ENCODE measurements at places on chromosomes 2 and 18.
A peak's percentile ranks its signal among the peaks of the same experiment; 100 is the strongest.

DNA sequence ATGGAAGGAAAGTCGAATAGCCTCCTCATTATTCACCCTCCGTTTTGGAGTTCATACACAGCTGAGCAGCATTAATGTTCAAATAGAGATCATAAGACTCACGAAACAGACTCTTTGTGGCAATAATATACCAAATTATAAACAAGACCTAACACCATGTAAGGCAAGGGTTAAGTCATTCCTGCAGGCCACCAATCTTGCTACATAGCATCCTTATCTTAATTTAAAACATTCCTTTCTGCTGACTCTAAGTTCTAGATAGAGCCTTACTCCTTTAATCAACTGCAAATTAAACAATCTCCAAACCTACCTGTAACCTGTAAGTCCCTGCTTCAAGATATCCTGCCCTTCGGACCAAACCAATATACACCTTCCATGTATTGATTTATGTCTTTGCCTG lies 178.0 kb downstream of the PDE11A start:
- DNase-seq = no peak

DNA sequence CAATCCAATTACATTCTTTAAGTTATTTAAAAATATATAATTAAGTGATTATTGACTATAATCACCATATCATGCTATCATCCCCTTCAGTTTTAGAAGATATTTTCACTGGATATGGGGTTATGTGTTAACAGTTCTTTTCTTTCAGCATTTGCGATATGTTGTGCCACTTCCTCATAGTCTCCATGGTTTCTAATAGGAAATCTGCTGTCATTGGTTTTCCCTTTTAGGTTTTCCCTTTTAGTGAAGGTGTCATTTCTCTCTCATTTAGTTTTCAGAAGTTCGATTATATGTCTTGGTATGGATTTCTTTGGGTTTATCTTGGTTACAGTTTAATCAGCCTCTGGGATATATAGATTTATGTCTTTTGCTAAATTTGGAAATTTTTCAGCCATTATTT lies 34.8 kb upstream of the EPG5 start:
- DNase-seq = no peak

- DNase-seq = no peak
Measured at GRCh38 chr2:54957321-54957999, 92.8 kb downstream of the RTN4 start.

DNA sequence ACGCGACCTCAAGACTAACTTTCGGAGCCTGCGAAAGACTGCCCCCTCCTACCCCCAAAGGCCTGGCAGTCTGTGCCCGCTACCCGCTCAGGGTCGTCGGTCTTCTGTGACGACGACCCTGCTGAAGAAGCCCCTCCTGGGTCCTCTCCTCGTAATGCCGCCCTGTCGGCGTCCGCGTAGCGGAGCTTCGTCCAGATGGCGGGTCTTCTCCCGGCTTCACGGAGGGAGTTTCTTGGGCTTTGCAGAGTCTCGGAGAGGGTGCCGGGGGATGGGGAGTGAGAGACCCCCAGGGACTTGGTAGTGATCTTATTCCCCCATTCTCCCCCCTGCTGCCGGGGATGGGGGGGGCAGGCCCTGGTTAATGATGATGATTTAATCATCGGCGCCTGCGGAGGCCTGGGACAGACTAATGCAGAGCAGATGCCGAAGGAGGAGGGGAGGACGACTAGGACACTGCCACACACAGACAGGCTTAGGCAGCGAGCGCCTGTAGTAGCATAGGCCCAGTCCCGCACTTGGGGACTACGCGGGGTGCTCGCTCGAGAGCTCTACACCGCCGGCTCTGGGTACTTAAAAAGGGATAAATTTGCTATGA lies 528 bp upstream of the PCGF1 start:
- no peak for DNase-seq

DNA sequence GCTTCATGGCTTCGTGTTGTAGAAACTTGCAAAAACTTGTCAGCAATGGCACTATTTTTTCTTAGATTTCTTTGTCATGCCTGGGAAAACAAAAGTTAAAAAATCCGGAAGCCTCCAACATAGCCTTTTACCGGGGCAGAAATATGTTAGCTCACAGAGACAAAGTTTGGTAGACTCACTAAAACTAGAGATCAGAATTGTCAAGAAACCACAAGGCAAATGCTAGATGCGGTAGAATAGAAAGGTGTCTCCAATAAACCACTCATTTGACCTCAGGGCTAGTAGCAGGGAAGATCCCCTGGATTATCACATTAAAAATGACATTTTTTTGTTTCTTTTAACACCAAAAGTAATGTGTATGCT lies 405 bp downstream of the CASP10 start:
- no peak for DNase-seq

- DNase-seq = no peak
Measured at GRCh38 chr18:55219823-55220222, 260.6 kb upstream of the CCDC68 start.

- no peak for DNase-seq
Measured at GRCh38 chr2:109218792-109219126, 89.8 kb downstream of the SH3RF3 start.

DNA sequence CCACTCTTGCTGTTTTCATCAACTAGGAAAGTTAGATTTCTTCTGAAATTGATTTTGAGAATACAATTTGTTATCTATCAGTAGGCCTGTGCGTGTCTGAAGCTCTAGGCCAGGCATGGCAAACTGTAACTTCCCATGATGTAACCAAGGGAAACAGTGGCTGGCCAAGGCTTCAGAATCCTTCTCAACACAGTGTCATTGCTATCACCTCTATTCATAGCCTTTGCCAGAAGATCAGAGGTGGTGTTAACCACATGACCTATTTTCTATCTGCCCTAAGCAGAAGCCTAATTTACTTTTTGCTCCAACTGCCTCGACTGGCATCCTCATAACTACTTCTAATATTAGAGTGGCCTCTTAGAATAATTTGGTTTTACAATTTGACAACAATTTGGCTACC lies 2.5 kb downstream of the ITGB6 start:
- DNase-seq = no peak

DNA sequence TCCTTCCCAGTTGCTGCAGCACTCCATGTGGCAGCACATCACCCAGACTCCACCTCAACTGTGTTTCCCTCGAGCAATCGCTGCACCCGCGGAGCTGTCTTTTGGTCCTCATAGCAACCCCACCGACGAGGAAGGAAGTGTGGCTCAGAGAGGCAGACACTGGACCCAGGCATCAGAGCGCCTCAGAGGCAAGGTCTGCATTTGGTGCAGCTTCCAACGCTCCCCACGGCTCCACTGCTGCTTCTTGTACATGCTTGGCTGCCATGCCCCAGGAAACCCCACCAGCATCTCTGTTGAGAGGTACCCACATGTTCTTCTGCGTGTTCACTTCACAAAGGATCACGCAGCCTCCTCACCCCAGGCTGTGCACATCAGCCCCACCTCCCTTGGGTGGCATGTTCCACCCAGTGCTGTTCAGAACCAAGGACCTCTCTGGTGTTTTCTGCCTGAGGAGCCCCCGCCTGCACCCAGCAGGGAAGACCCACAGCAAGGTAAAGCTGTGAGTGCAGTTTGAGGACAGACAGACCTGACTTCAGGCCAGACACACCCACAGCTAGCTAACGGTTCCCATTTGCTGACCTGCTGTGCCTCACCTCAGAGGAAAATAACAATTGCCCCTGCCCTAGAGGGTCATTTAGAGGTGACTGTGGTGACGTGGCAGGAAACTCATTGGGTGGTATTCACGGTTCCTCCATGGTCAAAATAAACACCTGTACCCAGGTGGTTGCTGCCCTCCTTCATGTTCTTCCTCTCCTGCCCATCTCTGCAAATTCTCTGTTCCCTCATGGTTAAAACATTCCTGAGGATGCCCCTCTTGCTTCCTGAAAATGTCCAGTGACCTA lies 326.3 kb upstream of the MYT1L start:
- DNase-seq = no peak

GRCh38 chr2:236167297-236168109 lies 683 bp downstream of the GBX2 start:
- no peak for DNase-seq

DNA sequence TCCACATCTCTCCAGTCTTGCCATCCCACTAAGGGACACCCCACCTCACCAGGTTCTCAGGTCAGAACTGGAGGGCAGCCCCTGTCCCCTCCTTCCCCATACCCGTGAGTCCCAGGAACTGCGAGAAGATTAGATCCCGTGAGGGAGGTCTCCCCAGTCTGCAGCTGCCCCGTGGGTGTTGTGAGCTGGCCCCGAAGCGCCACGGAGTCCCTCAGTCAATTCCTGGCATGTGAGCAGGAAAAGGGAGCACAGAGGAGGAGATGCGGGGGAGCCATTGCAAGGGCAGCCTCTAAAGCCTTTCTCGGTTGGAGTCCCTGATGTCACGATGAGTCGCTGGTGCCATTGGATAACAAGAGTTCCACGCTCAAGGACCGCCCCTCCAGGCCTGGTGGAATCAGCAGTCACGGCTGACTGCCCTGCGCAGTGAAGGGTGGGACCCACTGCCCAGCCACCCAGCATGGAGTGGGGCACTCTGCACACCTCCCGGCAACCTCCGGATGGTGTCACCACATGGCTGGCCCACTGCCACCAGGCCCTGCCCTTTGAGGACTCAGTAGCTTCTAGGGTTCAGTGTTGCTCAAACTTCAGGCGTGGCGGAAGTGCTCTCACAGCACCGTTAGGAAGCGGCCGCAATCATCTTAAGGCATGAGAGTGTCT lies 434.9 kb upstream of the MYT1L start:
- DNase-seq = no peak

DNA sequence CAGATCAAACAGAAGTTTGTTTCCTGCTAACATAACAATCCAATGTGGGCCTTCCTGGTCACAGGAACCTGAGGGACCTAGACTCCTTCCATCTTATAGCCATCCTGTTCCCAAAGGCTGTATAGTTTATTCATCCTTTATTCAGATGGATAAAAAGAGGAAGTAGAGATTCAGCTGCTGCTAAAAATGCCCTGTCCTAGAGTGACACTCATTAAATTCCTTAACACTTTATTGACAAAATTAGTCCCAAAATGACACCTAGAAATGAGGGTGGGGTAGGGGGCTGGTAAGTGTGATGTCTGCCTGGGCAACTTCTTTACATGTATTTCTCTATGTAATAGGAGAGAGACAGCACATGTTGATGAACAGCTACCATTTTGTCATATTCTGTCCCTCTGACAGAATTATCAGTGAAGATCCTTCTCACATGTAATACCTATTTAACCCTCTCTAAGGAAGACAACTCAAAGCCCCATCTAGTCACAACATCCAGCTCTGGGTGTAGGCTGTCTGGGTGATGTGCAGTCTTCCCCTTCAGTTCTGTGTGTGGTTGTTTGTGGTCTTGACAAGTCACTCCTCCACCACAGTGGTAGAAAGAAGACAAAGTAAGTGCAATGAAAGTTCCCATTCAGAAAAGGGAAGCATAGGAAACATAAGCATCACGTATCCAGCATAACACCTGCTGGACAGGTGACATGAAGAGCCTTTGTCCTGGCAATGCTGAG lies 253.9 kb upstream of the CNTNAP5 start:
- no peak for DNase-seq

- DNase-seq = no peak
Measured at GRCh38 chr2:46230677-46231425, 66.4 kb upstream of the EPAS1 start.

DNA sequence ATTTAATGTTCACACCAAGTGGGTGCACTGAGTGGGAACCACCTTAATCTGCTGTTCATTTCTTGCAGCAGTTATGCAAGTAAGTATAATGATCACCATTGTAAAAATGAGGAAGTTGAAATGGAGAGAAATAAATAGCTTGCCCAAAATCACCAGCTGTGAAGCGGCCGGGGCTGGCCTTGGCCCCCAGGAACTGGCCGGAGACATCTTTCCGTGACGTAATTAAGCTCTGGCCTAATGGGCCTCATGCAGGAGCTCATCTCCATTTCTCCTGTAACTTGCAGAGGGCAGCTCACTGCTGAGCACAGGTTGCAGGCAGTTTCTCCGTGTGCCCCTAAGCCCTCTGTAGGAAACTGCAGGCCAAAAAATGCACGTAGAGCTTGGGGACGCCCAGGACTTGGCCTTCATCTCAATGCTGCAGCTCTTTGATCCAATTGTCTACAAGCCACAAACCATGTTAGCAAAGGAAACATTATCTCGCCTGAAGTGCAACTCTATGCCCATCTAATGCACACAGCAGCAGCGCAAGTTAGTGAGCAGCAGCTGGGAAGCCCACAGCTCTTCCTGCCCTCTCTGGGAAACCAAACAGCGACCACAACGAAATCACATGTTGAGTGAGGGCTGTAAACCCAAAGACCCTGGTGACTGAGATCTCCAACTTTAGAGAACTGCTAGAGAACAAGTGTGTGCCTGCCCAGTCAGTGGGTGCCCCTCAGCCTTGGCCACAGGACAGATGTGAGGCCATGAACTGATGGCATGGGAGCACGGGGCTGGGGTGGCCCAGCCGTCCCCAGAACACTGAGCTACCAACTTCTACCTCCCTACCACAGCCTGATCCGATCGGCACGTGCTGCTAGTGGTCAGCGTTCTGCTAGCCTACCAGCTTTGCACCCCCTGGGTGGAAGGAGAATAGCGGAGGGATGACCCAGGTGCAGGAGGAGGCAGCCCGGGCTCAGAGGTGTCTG lies 28.8 kb downstream of the APCDD1 start:
- DNase-seq = no peak

DNA sequence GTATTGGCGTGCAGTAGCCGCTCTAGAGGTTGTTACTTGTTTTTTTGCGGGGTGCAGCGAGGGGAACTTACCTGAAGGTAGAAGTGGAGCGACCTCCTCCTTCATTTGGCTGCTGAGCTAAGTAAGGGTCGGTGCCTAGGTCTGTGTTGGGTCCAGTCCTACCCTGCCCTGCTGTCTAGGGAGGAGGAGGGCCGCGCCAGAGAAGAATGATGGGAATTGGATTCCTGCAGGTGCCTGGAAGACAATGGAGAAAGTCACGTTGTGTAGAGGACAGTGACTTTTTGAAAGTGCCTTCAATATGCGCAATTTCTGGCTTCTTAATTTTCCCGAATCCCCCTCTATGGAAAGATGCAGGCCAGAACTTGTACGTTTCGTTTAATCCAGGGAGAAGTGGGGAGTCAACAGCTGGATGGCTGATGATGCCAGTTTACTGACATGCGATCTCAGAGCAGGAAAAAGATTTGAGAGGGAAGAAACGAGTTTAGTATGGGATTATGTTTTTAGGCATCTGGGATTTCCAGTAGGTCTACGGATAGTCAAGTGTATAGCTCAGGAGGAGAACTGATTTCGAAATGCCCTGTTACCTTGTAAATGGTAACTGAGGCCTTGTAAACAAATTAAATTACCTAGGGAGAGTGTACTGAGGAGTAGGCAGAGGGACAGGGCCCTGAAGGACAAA lies 653 bp downstream of the MRPS9 start:
- no peak for DNase-seq

GRCh38 chr2:46435796-46436360 lies 43.5 kb upstream of the TMEM247 start:
- DNase-seq = no peak

- no peak for DNase-seq
Measured at GRCh38 chr18:71352618-71353017, 1063.8 kb downstream of the SOCS6 start.

DNA sequence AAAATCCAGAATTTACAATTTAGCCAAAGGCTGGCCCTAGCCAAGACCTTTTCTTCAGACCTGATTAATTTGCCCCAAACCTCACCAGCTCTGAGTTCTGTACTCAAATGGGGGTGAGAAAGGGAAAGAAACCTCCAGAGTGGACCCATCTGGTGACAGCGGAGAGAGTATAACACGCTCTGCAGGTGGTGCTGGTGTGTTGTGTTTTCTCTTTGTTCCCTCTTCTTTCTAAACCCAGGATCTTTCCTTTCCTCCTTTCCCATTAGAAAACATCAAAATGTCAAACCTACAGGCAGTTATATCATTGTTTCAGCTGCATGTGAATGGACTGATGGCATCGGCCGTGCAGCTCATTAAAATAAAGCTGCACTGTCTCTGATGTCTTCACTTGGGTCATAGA lies 253.2 kb upstream of the SP5 start:
- no peak for DNase-seq

GRCh38 chr2:165953655-165954606 lies at the start of gene TTC21B:
Gene TTC21B, minus strand, starts transcription at chr2:165953776. Its CDS starts 71 bp downstream, at chr2:165953705.
- peak; percentile 83 for DNase-seq
